HAP-1 (cell line): ENCODE measurements at places on chromosomes 3 and 15.

DNA sequence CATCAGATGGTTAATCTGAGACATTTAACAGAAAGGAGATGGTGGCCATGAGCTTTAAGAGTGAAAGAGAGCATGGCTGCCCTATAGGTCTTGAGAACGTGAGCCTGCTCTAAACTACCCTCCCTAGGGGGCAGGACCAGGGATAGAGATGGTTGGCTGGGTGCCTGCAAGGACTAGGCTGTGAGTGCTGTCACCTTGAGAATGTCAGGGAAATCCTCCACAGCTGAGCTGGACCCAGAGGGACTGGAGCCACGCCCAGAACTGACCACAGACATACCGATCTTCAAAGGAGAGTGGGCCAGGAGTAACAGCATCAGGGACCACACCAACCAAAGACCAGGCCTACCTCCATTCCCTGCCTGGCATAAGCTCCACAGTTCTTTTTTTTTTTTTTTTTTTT lies 53.6 kb upstream of the UBE2E1 start:
- DNase-seq = no peak

GRCh38 chr15:80596521-80596976 lies 98.6 kb upstream of the ABHD17C start:
- no peak for DNase-seq

DNA sequence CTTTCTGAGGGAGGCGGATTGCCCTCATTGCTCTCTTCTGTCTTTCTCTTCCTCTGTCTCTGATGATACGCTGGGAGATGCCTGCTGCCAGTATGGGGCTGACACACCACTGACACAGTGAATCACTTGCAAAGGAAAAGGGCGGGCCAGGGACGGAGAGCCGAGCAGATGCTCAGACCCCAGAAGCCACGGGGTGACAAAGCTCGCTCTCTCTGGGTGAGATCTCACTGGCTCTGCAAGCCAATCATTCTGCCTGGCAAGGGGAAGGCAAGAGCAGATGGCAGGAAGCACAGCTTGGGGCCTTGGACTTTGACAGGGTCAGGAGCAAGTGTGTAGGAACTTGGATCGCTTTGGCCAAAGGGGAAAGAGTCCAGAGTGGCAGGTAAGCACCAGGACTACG lies 198.7 kb downstream of the NTRK3 start:
- DNase-seq = no peak

DNA sequence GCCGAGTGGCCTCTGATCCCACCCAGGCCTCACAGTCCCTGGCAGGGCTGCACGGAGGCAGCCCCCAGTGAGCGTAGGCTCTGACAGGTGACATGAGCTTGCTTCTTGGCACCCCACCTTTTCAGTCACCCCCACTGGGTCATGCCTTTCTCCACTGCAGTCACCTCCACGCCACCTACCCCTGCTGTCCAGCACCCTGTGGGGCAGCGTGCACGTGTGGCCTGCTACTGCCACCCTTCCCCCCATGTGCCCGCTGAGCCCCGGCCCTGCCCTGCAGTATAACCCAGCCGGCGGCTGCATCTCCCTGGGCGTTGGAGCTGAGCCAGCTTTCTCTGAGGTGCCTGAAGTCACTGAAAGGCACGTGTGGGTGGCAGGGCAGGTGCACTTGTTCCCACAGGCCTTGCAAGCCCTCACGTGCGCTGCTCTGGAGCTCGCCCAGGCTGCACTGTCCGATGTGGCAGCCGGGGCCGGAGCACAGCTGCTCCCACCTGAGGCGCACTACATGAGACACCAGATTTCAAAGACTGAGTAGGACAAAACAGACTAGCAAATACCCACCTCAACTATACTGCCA lies 65.6 kb downstream of the NIPA2 start:
- no peak for DNase-seq
